ENCODE measurements at places on chromosomes 1 and 21.

- peak; percentile 71 for DNase-seq
Observed at GRCh38 chr1:15430787-15431570, 7.3 kb upstream of the CTRC start.

DNA sequence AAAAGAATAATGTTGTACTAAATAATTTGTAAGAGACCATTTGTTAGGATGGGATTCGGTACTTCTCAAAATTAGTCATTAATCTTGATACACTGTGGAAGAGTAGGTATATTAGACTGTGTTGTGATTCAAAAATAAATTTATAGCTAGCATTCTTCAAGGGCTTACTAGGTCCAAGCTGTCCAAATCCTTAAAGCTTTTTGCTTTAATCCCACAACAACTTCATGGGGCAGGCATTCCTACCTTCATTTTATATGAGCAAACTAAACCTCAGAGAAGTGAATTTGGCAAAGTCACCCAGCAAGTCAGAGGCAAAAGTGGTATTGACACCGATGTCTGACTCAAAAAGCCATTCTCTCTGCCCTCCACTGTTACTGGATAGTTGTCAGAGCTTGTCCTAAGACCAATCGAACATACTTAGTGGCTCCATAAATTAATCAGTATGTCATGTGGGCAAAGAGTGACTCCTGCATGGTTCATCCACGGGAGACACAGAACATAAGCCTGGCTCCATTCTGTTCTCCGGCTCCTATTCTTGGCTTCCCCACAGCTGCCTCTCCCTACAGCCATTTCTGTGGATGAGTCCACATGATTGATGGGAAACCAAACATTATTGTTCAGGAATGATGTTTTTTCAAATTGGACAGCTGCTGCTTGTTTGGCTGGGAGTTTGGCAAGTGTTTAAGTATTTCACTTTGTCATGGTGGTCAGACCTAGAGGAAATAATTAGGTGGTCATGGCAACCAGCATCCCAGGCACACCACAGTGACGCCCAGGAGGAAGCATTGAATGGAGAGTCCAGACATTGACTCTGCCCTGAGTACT is 133.4 kb upstream of the FGGY start:
- no peak for DNase-seq

GRCh38 chr1:74629283-74629682 is 44.3 kb downstream of the ERICH3 start:
- DNase-seq, result no peak

GRCh38 chr1:59926381-59927123 is at the start of gene CYP2J2:
Gene CYP2J2, minus strand, starts transcription at chr1:59926773. Its CDS starts 27 bp downstream, at chr1:59926746.
- DNase-seq, result peak; percentile 20

GRCh38 chr1:59736744-59737143 is 78.0 kb upstream of the HOOK1 start:
- DNase-seq, result no peak

DNA sequence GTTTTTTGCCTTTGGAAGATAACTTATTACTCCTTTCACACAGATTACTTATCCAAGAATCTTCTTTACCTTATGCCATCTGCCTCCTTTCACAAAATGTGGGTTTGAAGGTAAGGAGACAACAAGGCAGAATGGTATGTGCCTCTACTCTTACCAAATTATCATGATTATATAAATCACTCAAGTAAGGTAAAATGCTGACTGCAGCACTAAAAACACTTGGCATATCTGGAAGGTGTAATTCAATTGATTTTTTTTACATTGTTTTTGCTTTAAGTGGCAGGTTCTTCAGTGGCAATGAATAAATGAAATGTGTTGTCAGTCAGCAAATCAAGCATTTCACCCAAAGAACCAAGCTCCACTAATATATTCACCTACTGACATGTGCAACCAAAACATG is 346.1 kb downstream of the OMA1 start:
- DNase-seq, result no peak

DNA sequence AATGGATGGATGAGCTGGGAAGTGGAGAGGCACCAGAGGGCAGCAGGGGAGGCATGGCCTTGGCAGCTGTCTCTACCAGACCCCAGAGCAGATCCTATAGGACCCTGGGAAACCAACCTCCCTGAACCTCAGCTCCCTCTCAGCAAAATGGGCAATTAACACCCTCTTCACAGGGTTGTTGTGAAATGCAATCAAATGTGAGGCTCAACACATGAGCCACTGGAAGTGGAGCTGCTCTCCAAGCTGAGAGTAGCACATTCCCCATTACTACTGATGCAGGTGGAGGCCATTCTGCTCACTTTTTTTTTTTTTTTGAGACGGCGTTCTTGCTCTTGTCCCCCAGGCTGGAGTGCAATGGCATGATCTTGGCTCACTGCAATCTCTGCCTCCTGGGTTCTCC is 6.5 kb upstream of the SYNC start:
- no peak for DNase-seq

- peak; percentile 24 for DNase-seq
Observed at GRCh38 chr1:205325334-205325884, 3.9 kb upstream of the NUAK2 start.

DNA sequence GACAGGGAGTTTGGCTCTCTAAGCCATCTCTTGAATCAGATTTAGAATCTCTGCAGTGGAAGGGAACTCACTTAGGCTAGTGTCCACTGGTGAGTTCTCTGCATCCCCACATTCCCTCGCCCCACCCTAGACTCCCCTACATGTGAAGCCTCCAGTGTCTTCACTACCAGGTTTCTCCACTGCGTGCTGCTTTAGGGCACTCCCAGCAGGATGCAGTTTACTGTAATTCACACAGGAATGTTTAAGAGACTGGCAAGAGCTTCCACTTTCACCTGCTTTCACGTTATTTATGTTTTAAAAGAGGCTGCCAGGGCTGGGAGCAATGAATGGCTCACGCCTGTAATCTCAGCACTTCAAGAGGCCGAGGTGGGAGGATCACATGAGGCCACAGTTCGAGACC is 60.2 kb downstream of the KAZN start:
- DNase-seq, result no peak

DNA sequence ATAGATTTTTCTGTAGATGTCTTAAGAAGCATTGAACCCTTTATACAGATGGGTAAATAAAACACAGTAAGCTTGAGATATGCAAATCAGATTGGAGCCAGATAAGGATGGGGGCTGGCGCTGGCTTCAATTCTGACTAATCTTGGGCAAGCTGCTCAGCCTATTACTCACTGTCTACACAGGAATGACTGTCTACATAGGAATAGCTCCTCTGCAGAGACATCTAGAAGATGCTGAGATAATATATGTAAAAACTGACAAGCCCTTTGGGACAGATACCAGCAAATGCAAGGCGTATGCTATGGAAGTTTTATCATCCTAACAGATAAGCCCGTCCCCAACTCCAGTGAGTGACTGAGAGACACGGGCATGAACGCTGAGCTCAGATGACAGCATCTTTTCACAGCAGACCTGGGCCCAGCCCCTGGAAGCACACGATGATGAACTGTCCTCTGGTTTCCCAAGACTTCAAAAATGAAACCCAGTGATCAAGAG is 1.7 kb downstream of the CLDN14 start:
- no peak for DNase-seq

GRCh38 chr1:103561643-103562395 is 9.6 kb upstream of the AMY2B start:
- DNase-seq, result no peak

GRCh38 chr1:228224198-228225164 is 16.6 kb downstream of the OBSCN start:
- DNase-seq, result no peak

- no peak for DNase-seq
Observed at GRCh38 chr1:23029337-23029736, 10.1 kb downstream of the KDM1A start.

GRCh38 chr1:67138813-67139499 is 4.2 kb upstream of the C1orf141 start:
- DNase-seq, result no peak

DNA sequence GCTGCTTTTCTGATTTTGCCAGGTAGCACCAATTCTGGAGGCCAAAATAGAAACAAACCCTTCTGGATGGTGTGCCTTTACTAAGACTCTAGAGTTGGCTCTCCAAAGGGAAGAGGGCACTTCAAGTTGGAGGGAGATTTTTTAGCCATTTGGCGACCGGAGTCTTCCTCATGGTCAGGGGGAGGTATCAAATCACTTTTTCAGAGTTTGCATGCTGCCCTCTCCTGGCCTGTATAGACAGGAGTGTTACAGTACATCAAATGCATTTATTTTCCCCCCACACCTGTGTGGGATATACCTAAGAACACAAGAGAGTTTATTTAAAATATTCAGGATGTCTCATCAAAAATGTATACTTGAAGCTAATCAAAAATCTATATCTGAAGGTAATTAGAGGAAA is 3.2 kb downstream of the GREM2 start:
- DNase-seq, result no peak

DNA sequence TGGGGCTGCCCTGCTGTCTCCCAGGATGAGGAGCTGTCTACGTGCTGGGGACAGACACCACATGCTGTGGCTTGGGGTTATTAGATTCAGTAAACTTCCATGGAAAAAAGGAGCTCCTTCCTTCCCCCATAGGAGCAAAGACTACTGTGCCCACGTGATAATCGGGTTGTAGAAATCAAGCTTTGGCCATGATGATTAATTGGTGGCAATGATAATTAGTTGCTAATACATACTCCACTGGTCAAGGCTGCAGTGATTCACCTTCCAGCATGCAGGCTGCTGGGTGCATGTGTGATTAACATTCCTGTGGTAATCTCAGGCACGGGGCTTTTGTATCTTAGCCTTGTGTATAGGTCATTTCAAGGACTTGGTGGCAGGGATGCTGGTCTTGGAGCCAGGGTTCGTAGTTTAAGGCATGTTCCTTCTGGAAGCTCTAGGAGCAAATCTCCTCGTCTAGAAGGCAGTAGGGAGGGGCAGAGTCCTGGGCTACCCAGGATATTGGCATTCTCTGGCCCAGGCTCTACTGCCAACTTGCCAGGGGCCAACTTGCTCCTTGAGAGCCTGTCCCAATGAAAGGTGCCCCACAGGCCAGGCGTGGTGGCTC is 41.4 kb downstream of the TMCO4 start:
- no peak for DNase-seq

Data from activated CD4-positive, alpha-beta T cell treated with anti-CD3 and anti-CD28 coated beads for 24 hours (primary cell).